Kidney epithelial cell (primary cell): ENCODE measurements at places on chromosomes 1 and 21.

DNA sequence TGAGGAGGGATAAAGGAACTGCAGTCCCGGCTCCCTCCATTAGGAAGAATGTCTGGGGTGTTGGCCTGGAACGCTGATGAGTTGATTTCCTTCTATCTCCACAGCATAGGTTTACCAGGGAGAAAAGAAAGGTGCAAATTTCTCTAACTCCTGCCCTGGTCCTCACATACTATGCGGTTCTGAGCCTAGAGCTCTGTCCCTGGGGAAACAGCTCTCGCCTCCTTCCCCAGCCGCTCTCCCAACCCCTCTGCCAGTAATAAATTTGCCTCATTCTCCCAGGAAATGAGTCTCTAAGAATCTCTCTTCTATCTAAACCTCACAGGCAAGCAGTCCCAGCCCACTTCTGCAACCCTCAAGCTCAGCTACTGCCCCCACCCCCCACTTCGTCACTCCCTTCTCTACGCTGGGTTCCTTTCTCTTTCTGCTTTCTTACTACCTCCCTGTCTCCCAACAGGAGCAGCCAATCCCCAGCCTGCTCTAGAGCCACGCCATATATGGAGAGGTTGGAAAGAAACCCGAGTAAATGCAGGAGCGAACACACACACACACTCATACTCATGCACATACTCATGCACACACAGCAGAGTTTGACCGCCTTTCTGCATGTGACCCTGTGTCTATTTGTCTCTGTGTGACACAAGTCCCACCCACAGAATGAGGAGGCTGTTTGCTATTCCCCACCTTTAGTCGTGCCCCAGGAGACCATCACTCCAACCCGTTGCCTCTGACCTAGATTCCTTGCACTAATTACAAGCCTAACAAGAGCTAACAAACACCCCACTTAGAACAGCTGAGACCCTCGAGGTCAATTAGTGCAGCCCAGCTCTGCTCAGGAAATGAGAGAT, 13.4 kb downstream of the PLEKHO1 start:
- DNase-seq, result peak; percentile 99

GRCh38 chr1:117120774-117121588, 568 bp downstream of the TRIM45 start:
- no peak for DNase-seq

DNA sequence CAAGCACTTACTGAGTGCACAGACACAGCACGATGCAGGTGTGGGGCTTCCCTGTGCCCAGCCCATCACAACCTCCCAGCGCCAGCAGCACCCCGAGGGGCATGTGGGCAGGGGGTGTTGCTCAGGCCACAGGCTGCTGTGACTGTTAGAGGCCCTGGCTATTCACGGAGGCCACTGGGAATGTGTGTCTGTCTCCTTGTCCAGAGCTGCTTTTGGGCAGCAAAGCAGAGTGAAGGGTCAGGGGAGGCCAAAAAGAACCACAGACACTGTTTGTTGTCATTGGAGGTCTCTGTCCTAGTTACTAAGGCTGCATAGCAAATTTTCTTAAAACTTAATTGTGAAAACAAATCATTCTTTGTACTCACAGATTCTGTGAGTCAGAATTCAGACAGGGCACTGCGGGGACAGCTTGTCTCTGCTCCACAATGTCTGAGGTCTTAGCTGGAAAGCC, 49.6 kb downstream of the TNFRSF8 start:
- DNase-seq, result no peak

- DNase-seq, result no peak
Observed at GRCh38 chr1:162228586-162228985, 148.1 kb downstream of the SPATA46 start.

DNA sequence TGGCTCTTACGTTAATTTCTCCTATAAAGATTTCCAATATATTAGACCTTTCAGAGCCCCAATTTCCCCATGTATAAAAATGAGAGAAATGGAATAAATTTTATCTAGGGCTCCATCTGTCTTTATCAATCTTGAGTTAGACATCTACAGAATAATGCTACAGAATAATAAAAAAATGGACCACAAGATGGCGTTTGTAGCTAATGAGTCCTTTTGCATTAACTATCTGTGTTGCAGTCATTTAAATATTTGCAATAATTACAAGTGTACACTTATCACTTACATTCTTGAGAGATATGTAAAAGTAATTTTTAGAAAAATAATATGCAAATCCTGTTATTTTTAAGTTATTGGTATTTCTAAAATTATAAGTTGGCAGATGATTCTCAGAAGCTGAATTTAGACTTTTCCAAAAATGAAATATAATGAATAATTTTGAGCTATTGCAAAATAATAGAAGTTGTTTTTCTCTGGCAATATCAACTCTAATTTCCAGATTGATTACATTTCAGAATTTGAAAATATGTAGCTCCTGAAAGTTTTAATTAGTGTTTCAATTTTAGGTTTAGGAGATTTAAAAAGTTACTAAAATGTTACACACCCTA, 87.7 kb downstream of the SNX7 start:
- DNase-seq, result no peak

GRCh38 chr21:28336314-28336713, 656.4 kb downstream of the LTN1 start:
- peak; percentile 47 for DNase-seq

DNA sequence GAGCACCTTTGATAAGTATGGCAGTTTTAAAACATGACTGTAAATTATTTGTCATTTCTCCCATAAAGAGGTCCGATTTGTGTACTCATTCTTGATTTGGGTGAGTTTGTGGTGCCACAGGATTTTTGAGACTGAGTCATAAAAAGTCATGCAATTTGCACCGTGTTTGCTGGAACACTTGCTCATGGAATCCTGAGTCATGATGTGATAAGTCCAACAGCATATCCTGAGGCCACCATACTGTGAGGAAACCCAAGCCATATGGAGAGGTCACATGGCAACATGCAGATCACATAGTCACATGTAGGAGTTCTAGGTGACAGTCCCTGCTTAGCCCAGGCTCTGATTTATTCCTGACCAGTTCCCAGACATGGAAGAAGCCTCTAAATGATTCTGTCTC, 40.8 kb upstream of the PRRX1 start:
- DNase-seq, result peak; percentile 12

- DNase-seq, result no peak
Observed at GRCh38 chr21:17550671-17551308, 37.9 kb downstream of the CXADR start.

GRCh38 chr1:186761358-186761757, 67.4 kb upstream of the PLA2G4A start:
- no peak for DNase-seq

DNA sequence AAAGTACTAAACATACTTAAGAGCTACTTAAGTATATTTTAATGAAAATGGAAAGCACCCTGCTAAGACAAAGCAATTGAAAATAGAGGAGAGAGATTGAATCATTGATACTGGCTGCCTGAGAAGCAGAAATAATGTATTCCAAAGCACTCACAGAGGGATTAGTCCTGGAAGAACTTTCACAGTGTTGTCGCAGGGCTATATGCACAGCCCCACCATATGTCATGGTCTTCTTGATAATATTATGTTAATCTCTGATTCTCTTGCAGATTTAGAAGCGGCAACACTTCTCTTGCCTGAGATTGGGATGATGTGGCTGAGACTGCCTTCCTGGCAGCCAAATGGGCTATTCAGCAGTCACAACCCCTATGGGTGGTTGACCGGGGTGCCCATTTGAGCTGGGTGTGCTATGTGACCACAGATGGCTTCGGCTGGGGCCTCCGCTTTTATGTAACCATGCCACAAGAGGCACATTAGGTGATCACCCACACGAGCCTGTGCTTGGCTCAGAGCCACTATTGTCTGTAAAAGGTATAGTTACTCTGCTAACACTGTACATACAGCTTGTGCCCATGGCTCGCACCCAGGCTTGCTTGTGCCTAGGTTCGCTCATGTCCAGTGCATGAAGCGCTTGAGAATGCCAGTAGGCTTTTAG, 152.2 kb upstream of the SGIP1 start:
- DNase-seq, result no peak

GRCh38 chr1:38454749-38455441, 404.7 kb downstream of the RRAGC start:
- DNase-seq, result no peak

- DNase-seq, result no peak
Observed at GRCh38 chr1:4126731-4127591, 226.9 kb upstream of the C1orf174 start.

DNA sequence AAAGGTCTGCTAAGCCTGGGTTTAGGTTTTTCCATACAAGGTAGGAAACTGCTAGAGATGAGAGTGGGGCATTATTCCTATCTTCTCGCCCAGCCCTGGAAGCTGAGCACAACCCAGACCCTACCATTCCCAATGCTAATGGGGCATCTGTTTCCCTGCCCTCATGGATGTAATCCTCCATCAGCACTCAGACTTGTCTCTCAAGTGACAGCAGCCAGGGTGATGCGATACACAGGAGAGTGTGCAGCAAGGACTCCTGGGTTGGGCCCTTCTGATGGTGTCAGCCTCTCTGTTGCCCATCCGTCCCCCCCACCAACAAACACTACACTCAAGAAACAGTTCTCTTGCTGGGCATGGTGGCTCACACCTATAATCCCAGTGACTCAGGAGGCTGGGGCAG, 5.9 kb upstream of the INPP5B start:
- DNase-seq, result no peak

DNA sequence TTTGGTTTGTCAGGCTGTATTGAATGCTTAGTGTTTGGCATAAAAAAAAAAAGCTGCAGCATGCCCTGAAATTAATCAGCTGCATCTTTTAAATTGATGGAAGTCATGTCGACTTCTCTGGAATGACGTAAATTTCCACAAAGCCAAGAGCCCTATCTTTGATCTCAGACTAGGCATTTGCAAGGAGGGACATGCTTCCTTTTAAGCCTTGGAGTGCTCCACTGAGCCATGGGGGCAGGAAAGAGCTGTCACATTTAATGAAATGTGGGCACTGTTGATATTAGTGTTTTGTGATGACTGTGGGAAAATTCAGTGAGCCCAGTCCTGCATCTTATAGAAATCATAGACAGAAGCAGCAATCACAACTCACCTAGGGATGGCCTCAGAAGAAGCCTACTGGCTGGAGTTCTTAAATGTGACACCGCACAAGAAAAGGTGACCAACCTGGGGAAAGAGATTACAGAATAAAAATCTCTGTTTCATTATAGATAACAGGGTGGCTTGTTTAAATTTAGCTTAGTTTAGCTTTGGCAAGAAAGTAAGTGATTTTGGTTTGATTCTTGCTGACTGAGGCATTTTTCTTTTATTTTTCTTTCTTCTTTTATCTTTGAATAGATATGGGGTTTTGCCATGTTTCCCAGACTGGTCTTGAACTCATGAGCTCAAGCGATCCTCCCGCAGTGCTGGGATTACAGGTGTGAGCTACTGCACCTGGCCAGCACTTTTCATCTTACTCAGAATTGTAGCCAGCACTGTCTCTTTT, 188.2 kb downstream of the HHAT start:
- DNase-seq, result no peak

GRCh38 chr1:223012938-223013337, 130.1 kb downstream of the TLR5 start:
- no peak for DNase-seq

DNA sequence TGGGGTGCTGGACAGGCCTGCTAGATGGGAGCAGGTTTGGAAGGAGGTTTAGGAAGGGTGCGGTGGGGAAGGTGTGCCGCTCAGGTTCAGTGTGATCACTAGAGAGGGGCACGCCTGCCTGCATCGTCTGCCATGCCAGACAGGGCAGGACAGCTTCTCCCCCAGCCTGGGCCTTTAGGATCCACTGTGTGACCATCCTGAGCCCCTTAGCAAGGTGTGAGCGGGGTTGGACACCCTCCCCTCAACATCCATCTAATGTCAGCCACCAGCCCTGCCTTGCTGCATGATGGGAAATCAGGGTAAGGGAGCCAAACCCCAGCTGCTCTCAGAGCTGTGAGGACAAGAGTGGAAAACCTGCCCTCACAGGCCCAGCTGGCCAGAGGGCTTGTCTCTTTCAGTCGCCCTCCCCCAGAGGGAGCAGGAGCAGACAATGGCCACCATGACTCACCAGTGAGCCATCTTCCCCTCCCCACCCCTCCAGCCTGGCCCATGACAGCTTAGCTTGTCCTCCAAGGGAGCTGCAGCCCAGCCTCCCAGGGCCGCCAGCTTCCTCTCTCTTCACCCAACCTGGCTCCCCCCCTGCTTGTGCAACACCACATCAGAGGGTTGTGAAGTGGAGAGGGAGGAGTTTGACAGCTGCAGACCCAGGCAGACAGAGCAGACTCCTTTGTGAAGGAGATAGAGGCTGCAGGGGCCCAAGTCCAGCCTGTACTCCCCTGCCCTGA, 37.0 kb downstream of the NUAK2 start:
- peak; percentile 97 for DNase-seq

DNA sequence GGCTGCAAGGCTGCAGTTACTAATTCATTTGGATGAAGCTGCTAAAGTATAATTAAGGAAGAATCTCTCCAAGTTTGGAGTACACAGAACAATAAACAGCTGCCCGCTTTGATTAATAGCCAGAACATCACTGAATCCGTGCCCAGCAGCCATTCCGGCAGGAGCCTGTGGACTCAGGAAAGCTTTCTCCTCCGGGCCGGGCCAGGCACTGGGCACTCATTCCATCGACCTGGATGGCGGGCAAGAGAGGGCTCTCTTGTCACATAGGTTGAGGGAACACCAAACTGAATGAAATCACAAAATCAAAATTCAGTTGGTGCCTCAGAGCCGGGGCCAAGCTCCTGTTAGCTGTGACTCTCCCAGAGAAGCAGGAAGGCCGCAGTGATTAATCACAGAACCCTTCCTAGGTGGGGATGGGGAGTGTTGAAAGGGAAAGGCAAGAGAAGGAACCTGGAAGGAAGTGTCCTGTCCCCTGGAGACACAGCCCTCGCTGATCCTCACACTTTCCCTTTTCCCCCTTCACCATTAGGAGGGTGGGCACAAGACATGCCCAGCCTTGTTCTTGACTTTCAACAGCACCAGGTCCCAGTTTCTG, 306.7 kb downstream of the NPHP4 start:
- DNase-seq, result no peak

- no peak for DNase-seq
Observed at GRCh38 chr1:31122741-31123140, 57.2 kb upstream of the PUM1 start.

DNA sequence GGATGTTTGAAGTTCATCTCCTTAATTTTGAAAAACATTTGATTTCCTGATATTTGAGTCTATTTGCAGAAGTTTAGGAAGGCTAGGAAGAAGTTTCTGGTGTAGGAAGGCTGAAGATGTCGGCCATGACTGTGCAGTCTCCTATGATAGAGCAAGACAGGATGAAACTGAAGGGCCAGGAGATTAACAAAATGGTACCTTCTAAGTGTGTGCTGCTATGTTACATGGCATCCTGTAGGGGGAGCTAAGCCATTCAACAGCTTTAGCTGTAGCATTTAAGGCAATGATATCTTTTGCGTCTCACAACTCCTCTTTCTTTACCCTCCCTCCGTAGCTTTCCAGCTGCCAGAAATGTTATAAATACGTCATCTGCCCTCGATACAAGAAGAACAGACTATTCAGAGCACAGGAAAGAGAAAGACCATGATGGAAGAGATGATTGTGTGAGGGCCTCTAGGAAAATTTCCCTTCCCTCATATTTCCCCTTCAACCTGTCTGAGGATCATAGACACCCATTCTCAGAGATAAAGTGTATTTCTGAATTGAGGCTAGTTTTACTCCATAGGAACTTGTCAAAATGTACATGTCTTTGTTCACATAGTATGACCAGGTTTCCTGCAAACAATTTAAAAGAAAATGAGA, 61.1 kb downstream of the XCL1 start:
- no peak for DNase-seq
